ENCODE measurements at places on chromosomes 11 and 22.

DNA sequence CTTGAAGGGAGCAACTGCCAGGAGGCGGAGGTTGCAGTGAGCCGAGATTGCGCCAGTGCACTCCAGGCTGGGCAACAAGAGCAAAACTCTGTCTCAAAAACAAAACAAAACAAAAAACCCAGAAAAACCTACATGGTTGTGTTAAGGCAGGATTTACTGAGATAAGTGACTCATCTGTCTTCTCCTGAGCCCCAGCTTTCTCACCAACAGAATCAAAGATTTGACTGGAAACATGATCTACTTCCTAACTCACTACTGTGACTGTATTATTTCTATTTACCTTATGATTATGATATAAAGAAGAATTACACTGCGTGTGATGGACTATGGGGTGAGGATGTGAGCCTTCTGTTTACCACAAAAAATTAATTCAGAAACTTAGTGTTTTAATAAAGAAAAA is 21.8 kb downstream of the FAM118B start:
- no peak for DNase-seq

- DNase-seq: no peak
Observed at GRCh38 chr11:11265320-11265719, 87.7 kb downstream of the CSNK2A3 start.

DNA sequence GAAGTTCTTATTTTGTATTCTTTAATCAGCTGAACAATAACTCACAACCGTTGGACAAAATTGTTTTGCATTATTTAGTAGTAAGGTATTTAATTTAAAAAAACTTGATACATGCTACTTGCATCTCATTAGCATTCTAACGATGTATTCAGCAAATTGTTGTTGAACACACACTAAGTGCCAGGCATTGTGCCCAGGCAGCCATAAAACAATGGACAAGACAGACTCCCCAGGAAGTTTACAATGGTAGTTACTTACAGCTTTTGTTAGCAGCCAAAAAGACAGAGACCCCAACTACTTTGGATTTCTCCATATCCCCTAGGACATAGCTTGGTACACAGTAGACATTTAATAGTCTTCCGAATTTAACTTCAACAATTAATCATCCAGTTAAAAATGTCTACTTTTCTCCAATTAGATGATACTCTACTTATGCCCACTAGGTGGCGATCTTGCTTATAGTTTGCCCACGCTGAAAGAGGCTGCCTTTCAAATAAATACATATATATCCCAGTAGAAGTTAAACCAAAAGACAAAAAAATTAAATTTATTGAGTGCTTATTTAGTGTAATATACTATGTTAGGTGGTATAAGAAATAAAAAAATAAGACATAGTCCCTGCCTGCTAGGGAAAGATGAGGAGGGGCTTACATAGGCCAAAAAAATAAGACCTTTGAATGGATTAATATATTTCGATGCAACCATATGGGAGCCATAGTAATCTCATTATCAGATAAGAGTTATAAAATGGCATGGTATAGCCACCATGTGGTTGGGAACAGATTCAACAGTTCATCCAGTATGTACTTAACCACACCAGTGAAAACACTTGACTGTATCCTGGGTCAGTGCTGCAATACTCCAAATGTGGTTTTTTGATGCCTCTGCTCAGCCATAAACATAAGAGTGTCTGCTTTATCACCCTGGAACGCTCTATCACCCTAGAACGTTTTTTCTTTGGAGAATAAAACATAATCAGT is 2.0 kb upstream of the FJX1 start:
- DNase-seq: peak; percentile 82

DNA sequence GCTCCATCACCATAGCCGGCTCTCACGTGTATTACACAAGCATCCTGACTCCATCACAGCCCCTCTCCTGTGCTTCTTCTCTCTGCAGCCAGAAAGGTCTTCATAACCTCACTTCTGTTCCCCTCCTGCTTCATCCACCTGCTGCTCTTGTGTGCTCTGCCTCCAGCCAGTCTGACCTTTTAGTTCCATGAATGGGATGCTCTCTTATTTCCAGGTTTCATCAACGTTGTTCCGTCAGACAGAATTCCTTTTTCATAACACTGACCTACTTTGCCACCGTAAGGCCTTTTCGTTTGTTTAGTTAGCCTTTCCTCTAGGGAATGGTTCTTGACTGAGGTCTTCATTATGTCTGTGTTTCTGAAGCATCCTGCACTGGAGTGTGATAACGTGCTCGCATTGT is 18.8 kb downstream of the GRAMD1B start:
- no peak for DNase-seq

All from natural killer cell (primary cell).